Activated CD4-positive, CD25-positive, alpha-beta regulatory T cell (primary cell): ENCODE measurements at places on chromosomes 7 and 10.

GRCh38 chr7:83441-83840 lies 108.9 kb upstream of the FAM20C start:
- DNase-seq: no peak

GRCh38 chr10:48496831-48497779 lies 107.8 kb downstream of the ARHGAP22 start:
- DNase-seq: no peak

DNA sequence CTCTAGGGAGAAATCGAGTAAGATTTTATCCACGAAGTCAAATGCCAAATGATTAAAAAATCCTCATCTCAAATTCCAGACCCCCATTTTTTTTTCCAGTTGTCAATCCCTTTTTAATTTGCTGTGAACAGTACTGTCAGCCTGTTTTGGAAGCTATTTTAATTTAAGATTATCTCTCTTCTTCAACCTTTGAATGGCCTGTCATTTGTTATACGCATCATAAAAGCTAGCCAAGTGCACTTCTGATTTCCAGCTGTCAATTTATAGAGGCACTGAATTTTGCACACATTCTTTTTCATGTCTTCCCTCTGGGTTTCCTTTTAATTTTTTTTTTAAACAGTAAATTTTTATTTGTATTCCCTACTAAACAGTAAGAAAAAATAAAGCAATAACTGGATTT lies 336.4 kb upstream of the HGF start:
- DNase-seq: no peak

DNA sequence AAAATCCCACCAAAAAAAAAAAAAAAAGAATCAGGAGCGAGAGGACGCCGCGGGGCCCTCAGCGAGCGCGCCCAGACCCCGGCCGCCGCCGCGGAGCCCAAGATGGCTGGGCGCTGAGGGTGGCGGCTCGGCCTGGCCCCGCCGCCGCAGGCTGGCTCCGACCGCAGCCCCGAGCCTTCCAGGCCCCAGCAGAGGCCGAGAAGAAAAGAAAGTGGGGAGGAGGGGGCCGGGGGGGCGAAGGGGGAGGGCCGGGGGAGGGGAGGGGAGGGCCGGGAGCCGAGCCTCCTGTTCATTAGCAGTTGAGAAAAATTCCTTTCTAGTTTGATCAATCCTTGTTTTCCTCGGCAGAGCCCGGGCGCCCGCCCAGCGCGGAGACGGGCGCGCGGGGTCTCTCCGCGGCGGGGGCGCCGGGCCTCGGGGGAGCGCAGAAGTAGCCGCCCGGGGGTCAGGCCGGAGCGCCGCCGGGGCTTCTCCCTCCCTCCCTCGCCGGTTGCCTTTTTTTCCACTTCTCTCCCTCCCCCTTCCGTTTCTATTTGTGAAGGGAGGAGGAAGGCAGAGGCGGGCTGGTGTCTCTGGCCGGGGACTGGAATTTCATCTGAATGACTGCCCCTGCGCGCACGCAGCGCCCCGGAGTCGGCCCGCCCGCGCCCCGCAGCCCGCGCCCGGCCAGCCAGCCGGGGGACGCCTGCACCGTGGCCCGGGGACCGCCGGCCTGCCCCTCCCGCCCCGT lies 778 bp upstream of the TRIM8 start:
- peak; percentile 37 for DNase-seq

DNA sequence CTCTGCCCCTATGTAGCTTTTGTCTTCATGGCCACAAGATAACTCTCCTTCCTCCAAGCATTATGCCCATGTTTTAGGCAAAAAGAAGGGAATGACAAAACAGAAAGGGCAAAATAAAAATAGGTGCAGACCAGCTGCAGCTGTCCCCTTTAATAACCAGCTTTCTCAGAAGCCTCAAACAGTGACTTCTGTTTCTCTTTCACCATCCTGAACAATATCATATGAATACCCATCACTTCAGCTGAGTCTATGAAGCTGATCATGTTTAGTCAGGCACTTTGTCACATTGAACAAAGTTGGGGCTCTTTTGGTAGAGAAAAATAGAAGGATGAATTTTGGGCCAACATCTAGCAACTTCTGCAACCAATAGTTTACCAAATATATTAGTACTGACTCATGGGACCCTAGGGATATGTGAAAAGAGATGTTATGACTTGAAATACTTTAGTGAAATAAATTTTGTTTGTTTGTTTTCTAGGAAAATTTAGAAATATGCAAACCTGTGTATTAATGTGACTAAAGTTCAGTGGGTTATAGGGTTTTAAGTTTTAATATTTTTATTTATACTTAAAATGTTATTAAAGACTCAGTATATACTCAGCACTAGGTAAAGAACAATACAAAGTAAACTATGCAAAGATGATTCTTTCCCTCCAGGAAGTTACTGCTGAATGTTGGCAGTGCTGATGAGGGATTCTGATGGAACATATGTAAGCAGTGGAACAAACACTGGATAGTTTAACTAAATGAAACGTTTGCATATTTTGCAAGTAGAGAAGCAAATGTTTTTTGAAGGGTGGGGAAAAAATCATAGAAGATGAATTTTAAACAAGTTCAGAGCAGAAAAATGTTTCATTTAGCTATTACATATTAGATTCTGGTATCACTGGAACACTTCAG lies 133.7 kb downstream of the FOXP2 start:
- DNase-seq: no peak

GRCh38 chr10:25701652-25702051 lies 232.4 kb upstream of the MYO3A start:
- DNase-seq: no peak

- no peak for DNase-seq
Measured at GRCh38 chr10:52194716-52195115, 119.4 kb upstream of the DKK1 start.

- DNase-seq: no peak
Measured at GRCh38 chr10:47039562-47039913, 128.3 kb downstream of the PTPN20 start.

DNA sequence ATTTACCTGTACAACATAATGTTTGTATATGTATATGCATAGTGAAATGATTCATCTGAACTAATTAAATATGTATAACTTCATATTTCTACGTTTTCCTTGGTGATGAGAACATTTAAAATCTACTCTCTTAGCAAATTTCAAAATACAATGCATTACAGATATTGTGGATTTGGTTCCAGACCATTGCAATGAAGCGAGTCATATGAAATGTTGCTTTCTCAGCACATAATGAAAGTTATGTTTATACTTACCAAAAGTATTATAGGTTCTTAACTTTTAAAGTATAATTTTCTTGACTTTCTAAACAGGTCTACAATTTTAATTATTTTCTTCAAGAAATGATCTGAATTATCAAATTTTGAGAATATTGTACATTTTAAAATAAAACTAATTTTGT lies 189.2 kb downstream of the CSTF2T start:
- no peak for DNase-seq

- DNase-seq: no peak
Measured at GRCh38 chr7:148650232-148650858, 48.4 kb upstream of the CUL1 start.
